ENCODE measurements at places on chromosomes 6 and 20. TPM values are rescaled to one million over a fixed set of nuclear protein-coding genes. Genes with fewer than 3 reads are reported as not detected.

Gene RIPOR3
- total RNA-seq = 1.2 TPM

Gene SLC22A2
- 0.23 TPM for total RNA-seq

Gene OPRL1
- 3.0 TPM for total RNA-seq

Gene CUL7
- total RNA-seq = 89.7 TPM

Gene CTCFL
- total RNA-seq = not detected

Gene KIAA1755
- total RNA-seq = 0.65 TPM

Gene CST1
- not detected for total RNA-seq

Gene CAPN11
- not detected for total RNA-seq

Gene SOX18
- total RNA-seq = not detected

Gene KIF25
- 0.14 TPM for total RNA-seq

Gene SCRT2
- total RNA-seq = not detected

Gene ZNF341
- 1.6 TPM for total RNA-seq

Gene ANKEF1
- total RNA-seq = 3.5 TPM

Gene SRSF6
- total RNA-seq = 35.0 TPM

Gene SLC2A10
- 64.5 TPM for total RNA-seq

Gene PSORS1C2
- not detected for total RNA-seq

Gene OXT
- total RNA-seq = not detected

Gene RNF217
- 23.8 TPM for total RNA-seq

Gene ADA
- total RNA-seq = 6.0 TPM

Gene TLDC2
- total RNA-seq = 0.30 TPM

Gene CLDN20
- not detected for total RNA-seq

Gene NKX2-2
- not detected for total RNA-seq

Gene STK4
- 27.9 TPM for total RNA-seq

Gene FUT9
- not detected for total RNA-seq

Gene PDYN
- not detected for total RNA-seq

Gene GSTA3
- not detected for total RNA-seq

Gene PHACTR3
- total RNA-seq = not detected

Gene GJA1
- total RNA-seq = 323 TPM

Gene ANKRD60
- not detected for total RNA-seq

Gene BPIFA1
- total RNA-seq = not detected
